ENCODE measurements at places on chromosomes 16 and 17.

DNA sequence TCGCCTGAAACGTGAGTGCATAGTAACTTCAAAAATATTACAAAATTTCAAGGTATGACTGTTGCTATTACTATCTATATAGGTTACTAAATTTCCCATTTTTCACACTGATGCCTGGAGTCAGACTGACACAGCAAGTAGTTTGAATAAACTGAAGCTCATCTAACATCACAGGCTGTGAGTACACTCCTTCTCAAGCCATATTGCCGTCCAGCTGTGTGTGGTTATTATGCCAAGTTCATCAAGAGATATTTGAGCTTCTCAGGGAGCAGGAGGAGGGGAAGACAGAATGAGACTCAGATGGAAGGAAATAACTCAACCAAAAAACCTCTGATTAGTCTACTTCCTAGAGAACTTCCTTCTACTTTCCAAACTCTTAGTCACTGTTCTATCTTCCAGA lies 473.9 kb downstream of the TOX3 start:
- DNase-seq = no peak

DNA sequence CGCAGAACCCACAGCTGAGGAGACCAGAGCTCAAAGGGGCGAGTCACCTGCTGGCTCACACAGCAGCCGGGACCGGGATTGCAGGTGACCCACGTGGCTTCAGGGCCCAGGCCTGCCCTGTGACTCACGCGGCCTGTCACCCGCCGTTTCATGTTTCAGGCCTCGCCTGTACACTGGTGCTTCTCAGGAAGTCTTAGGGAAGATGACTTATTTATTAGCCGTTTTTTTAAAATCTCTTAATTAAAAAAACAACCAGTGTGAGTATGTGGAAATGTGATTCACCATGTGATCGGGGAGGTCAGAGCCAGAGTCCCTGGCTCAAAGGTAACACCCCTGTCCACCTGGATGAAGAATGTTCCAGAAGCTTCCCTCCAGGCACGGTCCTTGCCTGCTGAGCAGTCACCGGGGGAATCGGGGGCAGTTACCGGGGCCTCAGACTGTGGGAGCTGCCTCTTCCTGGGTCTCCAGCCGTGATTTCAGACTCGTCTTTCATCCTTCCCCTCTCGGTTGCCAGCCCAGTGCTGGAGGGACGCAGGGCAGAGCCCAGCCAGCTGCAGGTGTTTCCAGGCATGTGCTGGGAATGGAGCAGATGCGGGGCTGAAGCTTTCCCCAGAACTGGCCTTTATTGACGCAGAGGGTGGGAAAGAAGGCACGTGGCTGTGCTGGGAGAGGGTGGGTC lies 49.3 kb downstream of the CMIP start:
- DNase-seq = no peak

DNA sequence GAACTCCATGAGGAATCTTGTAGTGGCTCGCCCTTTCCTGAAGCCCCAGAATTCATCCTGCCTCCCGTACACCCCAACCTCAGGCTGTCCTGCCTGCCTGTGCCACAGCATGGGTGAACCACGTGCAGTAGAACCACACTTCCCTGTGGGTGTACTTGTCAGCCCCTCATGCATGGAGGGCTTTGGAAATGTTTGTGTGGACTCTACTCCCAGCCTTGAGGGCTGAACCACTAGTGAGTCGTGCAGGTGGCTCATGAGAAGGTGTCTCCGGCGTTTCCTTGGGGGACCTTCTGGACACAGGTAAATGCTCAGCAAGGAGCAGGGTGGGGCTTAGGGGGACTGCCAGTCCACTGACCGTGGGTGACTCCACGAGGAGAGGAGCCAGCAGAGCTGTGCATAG lies 58.7 kb upstream of the ADORA2B start:
- DNase-seq = no peak

GRCh38 chr16:22423716-22424115 lies 49.3 kb upstream of the CDR2 start:
- no peak for DNase-seq

DNA sequence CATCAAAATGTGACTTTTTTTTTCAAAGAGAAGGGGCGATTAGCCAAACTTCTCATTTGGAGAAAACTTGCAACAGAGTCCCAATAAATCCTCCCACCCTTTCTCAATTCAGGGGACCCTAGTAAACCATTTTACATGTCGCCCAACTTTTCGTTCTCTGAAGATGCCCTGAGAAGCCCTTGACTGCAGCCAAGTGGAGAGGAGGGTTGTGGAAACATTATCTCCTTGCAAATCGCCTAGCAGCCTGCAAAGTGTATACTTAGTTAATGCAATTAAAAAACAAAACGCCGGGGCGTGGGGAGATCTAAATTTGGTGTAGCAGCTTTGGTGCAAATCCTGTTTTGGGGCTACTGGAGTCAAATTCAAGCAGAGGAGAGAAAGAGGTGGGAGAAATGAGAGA lies 1.2 kb upstream of the SHISA9 start:
- DNase-seq = no peak

- no peak for DNase-seq
Observed at GRCh38 chr17:31357091-31357490, 34.4 kb upstream of the RAB11FIP4 start.

GRCh38 chr16:20410121-20410723 lies 888 bp downstream of the ACSM5 start:
- no peak for DNase-seq

DNA sequence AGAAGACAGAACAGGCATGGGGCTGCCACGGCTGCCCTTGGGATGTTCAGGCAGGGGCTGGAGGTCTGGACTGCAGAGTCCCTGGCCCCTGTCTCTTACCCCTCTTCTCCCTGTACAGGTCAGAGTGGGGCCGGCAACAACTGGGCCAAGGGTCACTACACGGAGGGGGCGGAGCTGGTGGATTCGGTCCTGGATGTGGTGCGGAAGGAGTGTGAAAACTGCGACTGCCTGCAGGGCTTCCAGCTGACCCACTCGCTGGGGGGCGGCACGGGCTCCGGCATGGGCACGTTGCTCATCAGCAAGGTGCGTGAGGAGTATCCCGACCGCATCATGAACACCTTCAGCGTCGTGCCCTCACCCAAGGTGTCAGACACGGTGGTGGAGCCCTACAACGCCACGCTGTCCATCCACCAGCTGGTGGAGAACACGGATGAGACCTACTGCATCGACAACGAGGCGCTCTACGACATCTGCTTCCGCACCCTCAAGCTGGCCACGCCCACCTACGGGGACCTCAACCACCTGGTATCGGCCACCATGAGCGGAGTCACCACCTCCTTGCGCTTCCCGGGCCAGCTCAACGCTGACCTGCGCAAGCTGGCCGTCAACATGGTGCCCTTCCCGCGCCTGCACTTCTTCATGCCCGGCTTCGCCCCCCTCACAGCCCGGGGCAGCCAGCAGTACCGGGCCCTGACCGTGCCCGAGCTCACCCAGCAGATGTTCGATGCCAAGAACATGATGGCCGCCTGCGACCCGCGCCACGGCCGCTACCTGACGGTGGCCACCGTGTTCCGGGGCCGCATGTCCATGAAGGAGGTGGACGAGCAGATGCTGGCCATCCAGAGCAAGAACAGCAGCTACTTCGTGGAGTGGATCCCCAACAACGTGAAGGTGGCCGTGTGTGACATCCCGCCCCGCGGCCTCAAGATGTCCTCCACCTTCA lies 11.7 kb downstream of the TUBB3 start:
- DNase-seq = no peak

GRCh38 chr16:69893106-69893505 lies 58.0 kb upstream of the CLEC18A start:
- no peak for DNase-seq

DNA sequence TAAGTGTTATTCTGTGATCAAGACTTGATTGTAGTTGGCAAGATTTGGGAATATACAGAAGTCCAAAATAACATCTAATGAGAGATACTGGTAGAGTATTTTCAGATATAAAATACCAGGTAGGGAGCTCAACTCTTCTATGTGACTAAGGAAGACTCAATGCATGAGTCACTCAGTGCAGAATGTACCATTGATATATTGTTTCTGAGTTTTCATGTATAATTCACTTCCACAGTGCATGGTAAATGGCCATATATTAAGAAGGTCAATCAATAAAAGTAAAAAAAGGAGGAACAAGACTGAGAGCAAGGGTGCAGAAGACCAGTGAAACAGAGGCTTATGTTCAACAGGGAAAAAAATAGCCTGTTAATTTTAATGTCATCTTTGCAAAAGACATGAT lies 1387.9 kb downstream of the CDH8 start:
- DNase-seq = no peak

- DNase-seq = no peak
Observed at GRCh38 chr17:7293159-7293558, 1.3 kb downstream of the YBX2 start.

- DNase-seq = peak; percentile 93
Observed at GRCh38 chr16:30896261-30896888, at the start of gene CTF1. TSS of gene CTF1 (plus strand) at chr16:30896614. CDS start at chr16:30896644, 30 bp downstream.

GRCh38 chr17:62059414-62059813 lies 5.7 kb downstream of the MED13 start:
- DNase-seq = no peak

DNA sequence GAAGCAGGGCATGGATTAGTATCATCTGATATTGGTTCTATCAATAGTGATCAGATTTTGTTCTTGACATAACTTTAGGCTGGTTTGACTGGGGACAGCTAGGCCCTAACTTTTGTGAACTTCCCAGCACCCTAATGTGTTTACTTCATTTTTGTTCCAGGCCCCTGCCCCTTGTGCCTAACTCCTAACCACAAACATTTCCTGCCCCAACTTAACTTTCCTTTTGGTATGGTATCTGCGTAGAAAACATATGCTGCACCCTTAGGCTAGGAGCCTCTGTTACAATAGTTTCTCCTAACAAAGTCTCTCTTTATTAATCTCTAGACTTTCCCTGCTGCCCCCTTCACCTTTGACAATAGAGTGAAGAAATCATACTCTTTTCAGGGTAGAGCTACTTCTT lies 2.5 kb downstream of the ADPRM start:
- DNase-seq = no peak

DNA sequence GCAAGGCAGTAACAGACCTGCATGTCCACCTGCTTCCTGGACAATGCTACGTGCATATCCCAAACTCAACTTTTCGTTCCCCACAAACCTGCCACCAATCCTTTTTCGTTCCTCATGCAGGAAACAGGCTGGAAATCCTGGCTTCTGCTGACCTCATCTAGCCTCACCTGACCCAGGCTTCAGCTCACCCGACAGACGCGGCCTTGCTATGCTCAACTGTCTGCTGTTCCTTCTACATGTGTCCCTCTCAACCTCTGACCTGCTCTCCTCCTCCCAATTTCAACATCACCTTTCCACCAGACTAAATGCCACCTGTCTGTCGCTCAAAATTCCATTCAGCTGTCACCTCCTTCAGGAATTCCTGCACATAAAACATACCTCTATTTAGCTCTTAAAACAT lies 44.5 kb downstream of the XPO6 start:
- no peak for DNase-seq

DNA sequence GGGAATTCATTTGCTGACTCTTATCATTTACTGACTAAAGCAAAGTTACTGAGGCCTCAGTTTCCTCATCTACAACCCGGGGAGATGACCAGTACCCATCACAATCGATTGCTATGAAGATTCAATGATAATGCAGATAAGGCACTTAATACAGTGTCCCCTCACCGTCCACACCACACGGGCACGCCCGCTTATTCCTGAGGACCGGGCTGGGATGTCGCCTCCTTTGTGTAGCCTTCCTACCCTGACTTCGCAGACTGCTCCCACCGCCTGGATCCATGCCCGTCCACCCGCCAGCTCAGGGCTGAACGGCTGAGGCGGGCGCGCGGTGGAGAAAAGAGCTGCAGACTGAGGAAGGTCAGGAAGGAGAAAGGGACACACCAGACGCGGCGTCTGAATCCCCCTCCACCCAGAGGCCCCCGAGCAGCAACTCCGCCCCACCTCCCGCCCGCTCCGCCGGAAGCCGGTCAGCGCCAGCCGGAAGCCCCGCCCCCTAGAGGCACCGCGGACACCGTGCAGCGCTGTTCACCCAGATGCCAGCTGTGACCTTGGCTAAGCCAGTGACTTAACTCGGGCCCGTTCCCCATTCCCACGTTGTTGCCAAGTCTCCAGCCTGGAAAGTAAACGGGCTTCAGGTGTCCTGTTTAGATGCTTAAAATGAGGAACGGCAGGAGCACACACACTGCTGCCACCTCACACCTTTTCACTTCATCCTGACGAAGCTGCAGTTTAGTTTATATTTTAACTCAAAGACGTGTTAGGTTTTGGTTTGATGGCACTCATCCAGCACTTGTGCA lies at the start of gene KRABD2:
Gene KRABD2 (minus strand): TSS at position 434 of the 797 bp plus-strand sequence.
- DNase-seq = peak; percentile 93

GRCh38 chr16:578870-579405 lies 9.2 kb downstream of the PIGQ start:
- no peak for DNase-seq

DNA sequence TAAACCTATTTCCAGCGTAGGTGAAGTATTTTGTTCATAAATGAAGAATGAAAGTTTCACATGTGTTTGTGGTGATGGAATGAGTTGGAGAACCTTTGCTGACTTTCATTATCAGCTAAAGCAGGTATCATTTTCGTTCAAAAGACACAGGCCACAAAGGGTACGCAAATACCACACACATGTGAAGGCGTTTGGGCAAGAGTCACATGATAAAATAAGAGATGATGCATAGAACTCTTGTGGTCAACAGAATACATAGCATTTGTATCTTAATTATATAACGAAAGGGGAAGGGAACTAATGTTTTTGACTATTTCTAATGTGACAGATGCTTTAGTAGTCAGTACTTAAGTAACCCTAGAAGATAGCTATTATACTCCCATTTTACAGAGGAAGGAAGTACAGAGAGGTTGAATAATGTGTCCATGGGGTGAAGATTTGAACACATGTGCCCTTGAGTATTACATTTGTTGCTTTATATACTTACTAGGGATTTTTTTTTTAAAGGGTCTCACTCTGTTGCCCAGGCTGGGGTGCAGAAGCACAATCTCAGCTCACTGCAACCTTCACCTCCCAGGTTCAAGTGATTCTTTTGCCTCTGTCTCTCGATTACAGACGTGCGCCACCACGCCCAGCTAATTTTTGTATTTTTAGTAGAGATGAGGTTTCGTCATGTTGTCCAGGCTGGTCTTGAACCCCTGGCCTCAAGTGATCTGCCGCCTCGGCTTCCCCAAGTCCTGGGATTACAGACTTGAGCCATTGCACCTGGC lies 4.8 kb downstream of the RPA1 start:
- no peak for DNase-seq

DNA sequence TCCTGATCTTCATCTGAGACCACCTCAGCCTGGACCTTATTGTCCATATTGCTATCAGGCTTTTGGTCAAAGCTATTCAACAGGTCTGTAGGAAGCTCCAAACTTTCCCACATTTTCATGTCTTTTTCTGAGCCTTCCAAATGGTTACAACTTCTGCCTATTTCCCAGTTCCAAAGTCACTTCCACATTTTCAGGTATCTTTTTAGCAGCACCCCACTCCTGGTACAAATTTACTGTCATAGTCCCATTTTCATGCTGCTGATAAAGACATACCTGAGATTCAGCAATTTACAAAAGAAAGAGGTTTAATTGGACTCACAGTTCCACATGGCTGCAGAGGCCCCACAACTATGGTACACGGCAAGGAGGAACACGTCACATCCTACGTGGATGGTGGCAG lies 815.5 kb downstream of the KCNJ2 start:
- DNase-seq = no peak

GRCh38 chr17:57915985-57916757 lies 39.0 kb downstream of the CUEDC1 start:
- no peak for DNase-seq

Measured in left forelimb (tissue), 1 donor.